ENCODE measurements at places on chromosomes 6 and 20. TPM values are rescaled to one million over a fixed set of nuclear protein-coding genes. Genes with fewer than 3 reads are reported as not detected.

The LY6G6D gene
- not detected for total RNA-seq

The HLA-DRB1 gene
- total RNA-seq = 5.5 TPM

The PPP1R14C gene
- total RNA-seq = not detected

The AFDN gene
- total RNA-seq = 46.6 TPM

DNA sequence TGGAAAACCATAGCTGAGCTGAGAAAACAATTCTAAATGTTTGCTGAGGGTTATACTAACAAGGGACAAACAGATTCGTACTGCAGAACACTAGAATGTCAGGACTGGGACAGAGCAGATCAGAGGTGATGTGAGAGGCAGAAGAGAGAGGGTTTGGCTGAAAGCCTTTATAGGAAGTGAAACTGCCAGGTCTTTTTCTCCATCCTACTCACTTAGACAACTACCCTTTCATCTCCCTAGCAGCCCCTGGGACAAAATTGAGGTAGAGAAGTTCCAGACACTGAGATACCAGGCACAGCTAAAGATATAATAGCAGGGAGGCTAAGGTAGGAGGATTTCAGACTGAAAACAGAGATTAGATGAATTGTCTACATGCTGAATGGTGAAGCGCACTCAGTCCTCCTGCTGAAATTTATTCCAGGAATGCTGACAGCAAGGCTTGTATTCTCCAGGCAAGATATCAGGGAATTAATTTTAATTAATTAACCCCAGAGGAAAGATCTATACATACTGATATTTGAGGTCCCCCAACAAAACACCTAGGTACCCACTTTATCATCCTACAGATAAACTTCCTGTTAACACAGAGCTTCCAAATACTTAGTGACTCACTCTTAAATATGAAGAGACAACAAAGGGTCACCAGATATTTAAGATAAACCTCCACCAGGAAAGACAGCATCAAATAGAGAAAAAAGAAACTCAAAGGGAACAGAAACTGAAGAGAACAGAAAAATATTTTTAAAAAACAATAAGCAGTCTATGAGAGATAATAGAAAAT is 12.6 kb upstream of the EIF2S2 start:
- no peak for DNase-seq

GRCh38 chr20:53595018-53595378 is 1.4 kb upstream of the ZNF217 start:
- no peak for DNase-seq

DNA sequence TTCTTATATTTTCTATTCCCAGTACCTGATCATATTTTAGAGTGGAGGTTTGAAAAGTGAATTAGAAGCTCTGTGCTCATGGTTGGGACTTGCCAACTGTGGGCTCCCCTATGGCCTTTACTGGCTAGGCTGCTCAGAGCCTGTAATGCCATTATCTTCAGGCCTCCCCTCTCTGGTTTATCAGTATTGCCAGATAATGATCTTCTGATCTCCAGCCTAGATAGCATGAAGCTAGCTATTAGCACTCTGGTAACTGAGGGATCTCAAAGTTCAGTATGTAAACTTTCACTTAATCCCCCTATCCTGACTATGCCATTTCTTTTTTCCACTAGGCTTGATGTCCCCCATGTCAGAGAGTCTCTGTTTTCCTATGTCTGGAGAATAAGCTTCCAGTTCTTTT is 393.7 kb upstream of the CITED2 start:
- no peak for DNase-seq

DNA sequence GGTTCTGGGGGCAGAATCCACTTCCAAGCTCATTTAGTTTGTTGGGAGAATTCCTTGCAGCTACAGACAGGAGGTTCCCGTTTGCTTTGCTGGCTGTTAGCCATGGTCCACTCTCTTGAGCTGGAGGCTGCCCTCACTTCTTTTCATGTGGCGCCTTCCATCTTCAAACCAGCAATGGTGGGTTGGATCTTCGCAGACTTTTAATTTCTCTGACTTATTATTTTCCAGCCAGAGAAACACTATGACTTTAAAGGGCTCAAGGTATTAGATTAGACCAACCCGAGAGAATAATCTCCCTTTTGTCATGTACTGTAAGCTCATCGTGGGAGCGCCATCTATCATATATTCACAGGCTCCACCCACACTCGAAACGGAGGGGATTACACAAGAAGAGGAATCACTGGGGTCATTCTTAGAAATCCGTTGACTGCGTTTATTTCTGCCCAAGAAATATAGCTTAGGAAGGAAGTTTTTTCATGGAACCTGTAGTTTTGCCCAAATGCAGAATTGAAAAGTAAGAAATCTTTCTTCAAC is 38.9 kb downstream of the SAMD5 start:
- no peak for DNase-seq

- DNase-seq = no peak
Observed at GRCh38 chr6:32982702-32983492, 14.5 kb downstream of the BRD2 start.

DNA sequence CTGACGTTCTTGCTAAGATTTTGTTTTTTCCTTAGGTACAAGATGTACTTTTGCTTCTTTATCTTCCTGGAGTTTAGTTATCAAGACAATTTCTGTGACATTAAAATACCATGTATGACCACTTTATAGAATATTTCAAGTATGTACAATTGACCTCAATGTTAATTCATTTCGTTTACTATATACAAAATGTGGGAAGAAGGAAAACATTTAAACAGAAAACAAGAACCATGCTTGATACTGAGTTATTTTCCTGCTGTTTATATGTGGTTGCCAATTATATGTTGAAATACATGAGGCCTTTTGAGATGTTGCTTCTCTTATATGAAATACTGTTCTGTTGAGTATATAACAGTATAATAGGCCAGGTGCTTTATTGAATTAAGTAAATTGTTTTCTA is 184.3 kb downstream of the JARID2 start:
- no peak for DNase-seq

GRCh38 chr6:149302723-149303122 is 14.8 kb upstream of the TAB2 start:
- DNase-seq = no peak

GRCh38 chr6:2616811-2617210 is 133.9 kb downstream of the MYLK4 start:
- DNase-seq = peak; percentile 75

GRCh38 chr6:139539852-139540251 is 165.4 kb upstream of the CITED2 start:
- peak; percentile 90 for DNase-seq

GRCh38 chr6:157251586-157252247 is 71.6 kb downstream of the TMEM242 start:
- no peak for DNase-seq

GRCh38 chr6:24355393-24355792 is 2.5 kb downstream of the DCDC2 start:
- DNase-seq = no peak

DNA sequence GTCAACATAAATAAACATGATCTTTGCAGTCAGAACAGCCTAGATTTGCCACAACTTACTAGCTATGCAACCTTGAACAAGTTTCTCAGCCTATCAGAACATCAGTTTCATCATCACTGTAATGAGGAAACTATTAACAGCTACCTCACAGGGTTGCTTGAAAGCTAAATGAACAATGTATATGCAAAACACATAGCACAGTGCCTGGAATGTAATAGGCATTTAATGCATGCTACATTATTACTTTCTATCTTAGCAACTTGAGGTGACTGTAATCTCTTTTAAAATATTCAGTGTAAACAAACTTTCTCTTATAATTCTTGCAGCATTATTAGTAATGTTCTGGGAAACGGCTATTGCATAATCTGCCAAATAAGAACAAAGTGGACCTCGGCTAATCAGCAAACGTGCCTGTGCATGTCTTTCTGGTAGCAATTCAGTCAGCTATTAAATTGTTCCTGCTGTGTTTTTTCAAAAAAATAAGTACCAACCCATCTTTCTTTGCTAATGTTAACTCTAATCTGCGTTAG is 61.5 kb downstream of the SYNE1 start:
- DNase-seq = no peak

DNA sequence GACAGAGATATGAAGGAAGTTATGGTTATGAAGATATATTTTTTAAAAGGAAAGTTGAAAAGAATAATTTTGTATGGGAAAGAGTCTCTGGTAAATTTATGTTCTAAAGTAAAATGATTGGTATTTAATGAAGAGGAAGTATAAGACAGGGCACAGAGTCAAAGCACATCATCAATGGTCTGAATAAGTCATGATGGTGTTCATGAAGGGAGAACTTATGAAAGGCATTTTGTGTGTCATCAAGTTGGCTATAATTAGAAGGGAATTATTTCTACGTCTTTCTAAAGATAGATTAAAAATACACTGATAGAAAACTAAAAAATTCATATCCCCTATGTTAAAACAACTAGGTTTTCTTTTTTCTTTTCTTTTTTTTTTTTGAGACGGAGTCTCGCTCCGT is 21.4 kb upstream of the SNAI1 start:
- no peak for DNase-seq

DNA sequence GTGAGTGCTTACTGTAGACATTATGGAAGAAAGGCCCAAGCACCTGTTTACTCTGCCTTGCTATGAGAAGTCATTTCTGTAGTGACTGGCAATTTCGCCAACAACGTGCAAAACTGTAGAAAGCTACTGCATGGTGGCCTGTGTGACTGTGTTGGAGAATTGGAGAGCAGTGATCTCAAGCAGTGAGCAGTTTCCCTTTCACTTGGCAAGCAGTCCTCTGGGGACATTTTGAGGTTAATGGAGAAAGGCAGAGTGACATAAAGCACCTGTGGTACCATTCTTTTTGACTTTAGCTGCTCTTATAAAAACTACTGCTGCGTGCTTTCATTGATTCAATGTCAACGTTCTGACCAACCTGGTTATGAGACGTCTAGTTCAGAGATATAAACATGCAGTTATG is 382.6 kb upstream of the JAG1 start:
- no peak for DNase-seq

DNA sequence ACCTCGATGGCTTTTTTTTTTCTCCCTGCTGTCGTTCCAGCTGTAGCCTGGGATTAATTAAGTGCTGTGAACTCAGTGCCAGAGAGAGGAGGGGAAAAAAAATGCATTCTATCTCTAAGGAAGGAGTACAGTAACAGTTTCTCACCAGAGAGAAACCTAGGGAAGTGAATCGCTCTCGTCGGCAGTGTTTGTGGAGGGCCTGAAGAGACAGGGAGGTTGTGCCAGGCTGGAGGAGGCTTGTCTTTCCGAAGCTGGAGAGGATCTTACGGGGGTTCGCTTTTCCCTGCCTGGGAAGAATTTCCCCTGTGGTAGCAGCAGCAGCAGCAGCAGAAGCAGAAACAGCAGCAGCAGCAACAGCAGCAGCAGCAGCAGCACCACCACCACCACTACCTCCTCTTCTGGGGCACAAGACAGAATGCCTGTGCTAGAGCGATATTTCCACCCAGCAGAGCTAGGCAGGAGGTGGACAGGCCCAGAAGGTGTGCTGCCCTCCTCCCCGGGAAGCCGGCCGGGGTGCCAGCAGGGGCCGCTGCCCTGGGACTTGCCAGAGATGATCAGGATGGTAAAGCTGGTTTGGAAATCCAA is 186.5 kb downstream of the PDE7B start:
- peak; percentile 26 for DNase-seq

GRCh38 chr6:119902681-119903080 is 553.1 kb upstream of the MAN1A1 start:
- no peak for DNase-seq

DNA sequence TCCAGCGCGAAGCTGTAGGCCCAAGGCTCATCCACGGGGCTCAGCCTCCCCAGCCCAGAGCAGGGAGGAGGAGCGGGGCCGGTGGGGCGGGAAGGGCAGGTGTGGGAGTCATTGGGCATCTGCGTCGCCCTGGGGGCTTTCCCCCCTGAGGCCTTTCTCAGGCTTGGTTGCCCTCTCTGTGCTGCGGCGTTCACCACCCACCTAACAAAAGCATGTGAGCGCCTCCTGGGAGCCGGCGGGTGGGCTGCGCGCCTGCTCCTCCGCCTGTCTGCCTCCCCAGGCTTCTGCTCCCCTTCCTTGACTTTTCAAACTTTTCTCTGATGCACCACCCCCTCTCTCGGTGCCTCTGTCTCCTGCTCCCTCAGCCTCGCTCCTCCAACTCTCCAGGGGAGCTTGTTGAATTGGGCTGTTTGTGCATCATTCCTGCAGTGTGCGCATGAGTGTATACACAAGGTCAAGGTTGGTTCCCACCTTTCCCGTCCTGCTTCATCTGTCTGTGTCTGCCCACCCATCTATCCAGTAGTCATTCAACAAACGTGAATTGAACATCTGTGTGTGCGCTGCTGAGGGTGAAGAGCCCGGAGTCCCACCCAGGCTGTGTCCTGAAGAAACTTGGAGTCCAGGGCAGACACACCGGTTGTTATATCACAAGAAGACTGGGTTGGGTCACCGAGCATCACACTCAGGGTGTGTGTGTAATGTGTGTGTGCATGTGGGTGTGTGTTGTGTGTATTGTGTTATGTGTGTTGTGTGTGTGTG is 82.4 kb upstream of the NNAT start:
- DNase-seq = no peak

GRCh38 chr20:46523696-46524328 is 10.5 kb upstream of the ZNF334 start:
- DNase-seq = peak; percentile 29

Measured in RPMI7951 (cell line).